Lower lobe of right lung (tissue), 2 donors: ENCODE measurements at places on chromosomes 13 and 19. TPM values are rescaled to one million over a fixed set of nuclear protein-coding genes. Genes with fewer than 3 reads are reported as not detected.

VSTM2B gene
- not detected for total RNA-seq

OPA3 gene
- total RNA-seq = 11.3 TPM

GRCh38 chr13:71460211-71460610 lies 406.8 kb downstream of the DACH1 start:
- no peaks in the 10 kb centered on the region for H3K27me3 ChIP-seq
- H3K4me3 ChIP-seq = no peak overlapping the region
- H3K36me3 ChIP-seq = no peaks in the 10 kb centered on the region
- peaks cover 5% of the 10 kb centered on the region for H3K4me1 ChIP-seq
- no peak for DNase-seq

DNA sequence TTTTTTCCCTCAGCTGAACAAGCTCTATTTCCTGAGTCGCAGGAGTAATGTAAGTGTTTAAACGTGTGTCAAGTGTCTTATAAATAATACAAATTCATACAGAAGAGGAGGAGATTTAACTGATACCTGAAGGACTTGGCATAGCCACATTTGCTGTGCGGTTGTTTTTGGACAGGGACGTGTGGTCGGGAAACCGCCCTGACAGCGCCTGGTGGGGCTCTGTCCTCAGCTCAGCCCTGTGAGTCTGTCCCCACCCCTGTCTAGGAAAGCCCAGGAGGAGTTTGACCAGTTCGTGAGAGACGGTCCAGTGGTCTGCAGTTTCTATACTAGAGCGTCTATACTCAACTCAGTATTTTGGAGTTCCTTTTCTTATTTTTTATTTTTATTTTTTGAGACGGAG lies 16.7 kb downstream of the ZIC2 start:
- H3K4me1 ChIP-seq = no peaks in the 10 kb centered on the region
- H3K27me3 ChIP-seq = peaks cover 91% of the 10 kb centered on the region
- no peak overlapping the region for H3K27ac ChIP-seq
- DNase-seq = no peak

GRCh38 chr13:94711561-94712286 lies 621 bp downstream of the SOX21 start:
- no peak for DNase-seq
- peak overlapping the region; percentile 46 for H3K4me3 ChIP-seq
- H3K27ac ChIP-seq = no peak overlapping the region
- peaks cover 91% of the 10 kb centered on the region for H3K27me3 ChIP-seq
- H3K4me1 ChIP-seq = peaks cover 33% of the 10 kb centered on the region
- H3K36me3 ChIP-seq = no peaks in the 10 kb centered on the region

DNA sequence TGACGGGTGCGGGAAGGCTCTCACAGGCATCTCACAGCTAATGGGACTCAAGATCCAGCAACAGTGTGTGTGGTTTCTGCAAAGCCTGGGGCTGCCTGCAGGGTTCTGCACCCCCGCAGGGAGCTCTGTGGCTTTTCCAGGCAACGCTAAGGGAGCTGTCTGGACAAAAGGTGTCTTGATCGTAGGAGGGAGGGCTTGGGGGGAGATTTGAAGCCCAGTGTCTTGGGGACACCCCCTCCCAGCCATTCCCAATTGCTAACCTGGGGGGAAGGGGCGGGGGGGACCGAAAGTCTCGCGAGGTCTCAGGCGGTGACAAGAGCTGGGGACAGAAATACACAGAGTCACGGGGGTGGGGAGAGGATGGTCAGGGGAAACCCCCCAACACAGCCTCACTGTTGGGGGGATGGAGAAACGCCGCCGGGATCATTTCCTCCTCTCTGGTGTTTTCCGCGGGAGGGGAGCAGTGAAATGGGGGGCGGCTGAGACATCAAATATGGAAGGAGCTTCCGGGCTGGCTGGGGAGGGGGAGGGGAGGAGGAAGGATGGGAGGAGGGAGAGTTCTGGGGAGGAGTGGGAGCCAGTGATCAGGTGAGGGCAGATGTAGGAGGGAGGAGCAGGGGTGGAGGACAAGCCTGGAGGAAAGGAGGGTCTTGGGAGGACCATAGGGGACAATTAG lies 13.3 kb downstream of the KCNC3 start:
- H3K27me3 ChIP-seq = peaks cover 39% of the 10 kb centered on the region
- no peaks in the 10 kb centered on the region for H3K4me1 ChIP-seq
- DNase-seq = no peak
- no peak overlapping the region for H3K4me3 ChIP-seq

- H3K27ac ChIP-seq = no peak overlapping the region
- no peak for DNase-seq
- H3K27me3 ChIP-seq = peaks cover 22% of the 10 kb centered on the region
These were observed 102.1 kb downstream of the ATP8A2 start for GRCh38 chr13:25473864-25474263.

DNA sequence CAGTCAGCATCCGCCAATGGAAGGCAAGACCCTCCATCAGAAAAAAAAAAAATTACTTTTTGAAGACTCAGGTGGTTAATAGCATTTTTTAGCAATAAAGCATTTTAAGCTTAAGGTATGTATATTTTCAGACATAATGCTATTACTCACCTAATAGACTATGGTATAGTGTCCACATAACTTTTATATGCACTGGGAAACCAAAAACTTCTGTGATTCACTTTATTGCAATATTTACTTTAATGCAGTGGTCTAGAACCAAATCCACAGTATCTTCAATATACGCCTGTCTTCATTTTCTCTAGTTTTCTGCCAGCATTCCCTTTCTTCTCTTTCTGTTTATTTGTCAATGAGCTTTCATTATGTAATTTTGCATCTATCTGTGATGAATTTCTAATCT lies 418.1 kb downstream of the SLITRK6 start:
- H3K27me3 ChIP-seq = no peaks in the 10 kb centered on the region
- H3K36me3 ChIP-seq = no peaks in the 10 kb centered on the region
- H3K27ac ChIP-seq = no peak overlapping the region
